Chondrocyte (in vitro differentiated cells): ENCODE measurements at places on chromosomes 12 and 14. TPM values are rescaled to one million over a fixed set of nuclear protein-coding genes. Genes with fewer than 3 reads are reported as not detected.

PLEKHH1 gene
- total RNA-seq: 0.65 to 2.8 TPM (median 1.1 TPM) in 3 replicates

OTX2 gene
- total RNA-seq: not detected in 3 replicates

TAMALIN gene
- 11.1 to 15.7 TPM (median 13.7 TPM) in 3 replicates for total RNA-seq

- H3K27me3 ChIP-seq: no peaks in the 10 kb centered on the region
- no peak overlapping the region for H3K27ac ChIP-seq
- H3K4me3 ChIP-seq: no peak overlapping the region
- peaks cover 1% of the 10 kb centered on the region for H3K36me3 ChIP-seq
- peaks cover 45% of the 10 kb centered on the region for H3K4me1 ChIP-seq
Observed at GRCh38 chr14:61129168-61129745, 148.2 kb downstream of the SLC38A6 start.

GRCh38 chr12:106816231-106816630 lies 41.7 kb downstream of the RIC8B start:
- H3K27ac ChIP-seq: no peak overlapping the region
- H3K27me3 ChIP-seq: no peaks in the 10 kb centered on the region
- peaks cover 7% of the 10 kb centered on the region for H3K36me3 ChIP-seq
- no peak overlapping the region for H3K4me3 ChIP-seq
- no peaks in the 10 kb centered on the region for H3K4me1 ChIP-seq
- DNase-seq: no peak

GRCh38 chr14:76051717-76052465 lies 66.3 kb downstream of the IFT43 start:
- no peaks in the 10 kb centered on the region for H3K27me3 ChIP-seq
- H3K4me3 ChIP-seq: no peak overlapping the region
- no peaks in the 10 kb centered on the region for H3K4me1 ChIP-seq
- no peaks in the 10 kb centered on the region for H3K36me3 ChIP-seq
- no peak overlapping the region for H3K27ac ChIP-seq

- H3K4me3 ChIP-seq: no peak overlapping the region
- H3K27me3 ChIP-seq: no peaks in the 10 kb centered on the region
- no peaks in the 10 kb centered on the region for H3K36me3 ChIP-seq
Observed at GRCh38 chr14:55546212-55546874, 33.7 kb upstream of the KTN1 start.

DNA sequence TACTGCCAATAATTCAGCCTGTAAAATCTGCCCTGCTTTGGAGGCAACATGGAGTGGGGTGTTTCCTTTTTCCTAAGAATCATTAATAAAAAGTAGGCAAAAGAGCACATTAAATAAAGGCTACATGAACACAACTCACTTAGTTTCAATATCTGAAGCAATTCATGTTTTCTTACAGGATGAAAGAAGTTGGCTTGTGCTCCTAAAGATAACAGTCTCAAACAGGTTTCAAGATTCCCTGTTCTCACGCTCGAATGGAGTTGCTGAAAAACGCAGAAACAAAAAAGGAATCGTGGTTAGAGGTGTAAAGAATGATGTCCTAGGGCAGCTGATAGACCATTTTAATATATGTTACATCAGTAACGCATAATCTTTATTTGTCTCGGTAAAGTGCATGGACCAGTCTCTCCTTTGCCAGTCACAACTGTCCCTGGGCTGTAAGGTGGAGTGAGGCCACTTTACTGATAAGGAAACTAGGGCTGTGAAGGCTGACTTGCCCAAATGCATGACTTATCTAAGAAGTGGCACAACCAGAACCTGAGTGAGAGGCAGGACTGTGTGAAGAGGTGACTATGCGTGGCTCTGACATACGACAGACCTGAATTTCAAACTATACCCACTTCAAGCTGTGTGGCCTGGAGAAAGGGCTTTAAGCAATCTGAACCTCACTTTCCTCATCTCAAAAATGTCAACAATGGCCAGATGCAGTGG lies 12.6 kb downstream of the GIT2 start:
- no peak for DNase-seq
- H3K27ac ChIP-seq: no peak overlapping the region
- peaks cover 7% of the 10 kb centered on the region for H3K4me1 ChIP-seq
- H3K27me3 ChIP-seq: no peaks in the 10 kb centered on the region

DNA sequence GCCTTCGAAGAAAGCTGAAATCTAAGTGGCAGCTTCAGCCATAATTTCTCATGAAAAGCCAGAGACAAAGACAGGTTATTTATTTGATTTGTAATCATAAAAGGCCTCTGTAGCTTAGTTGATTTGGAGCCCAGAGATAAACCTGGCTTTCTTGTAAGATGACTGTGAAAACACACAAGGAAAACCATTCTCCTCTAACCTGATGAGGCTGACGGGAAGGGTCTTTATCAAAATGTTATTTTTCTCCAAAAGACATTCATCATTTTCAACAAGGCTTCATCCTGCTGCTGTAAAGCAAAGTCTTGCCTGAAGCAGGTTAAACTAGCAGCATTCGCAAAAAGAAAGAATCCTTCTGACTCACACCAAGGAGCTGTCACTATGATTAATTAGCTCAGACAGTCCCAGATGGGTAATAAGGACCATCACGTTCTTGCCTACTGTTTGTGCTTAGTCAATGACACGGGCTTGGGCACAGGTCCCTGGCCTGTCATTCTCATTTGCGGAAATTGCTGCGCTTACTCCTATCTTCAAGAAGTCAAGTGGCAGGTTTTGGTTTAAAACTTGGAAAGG lies 286.6 kb downstream of the C12orf75 start:
- no peak overlapping the region for H3K4me3 ChIP-seq
- peaks cover 8% of the 10 kb centered on the region for H3K4me1 ChIP-seq
- H3K36me3 ChIP-seq: peaks cover 5% of the 10 kb centered on the region
- peak overlapping the region; percentile 59 for H3K27ac ChIP-seq
- no peak for DNase-seq
- H3K27me3 ChIP-seq: no peaks in the 10 kb centered on the region

DNA sequence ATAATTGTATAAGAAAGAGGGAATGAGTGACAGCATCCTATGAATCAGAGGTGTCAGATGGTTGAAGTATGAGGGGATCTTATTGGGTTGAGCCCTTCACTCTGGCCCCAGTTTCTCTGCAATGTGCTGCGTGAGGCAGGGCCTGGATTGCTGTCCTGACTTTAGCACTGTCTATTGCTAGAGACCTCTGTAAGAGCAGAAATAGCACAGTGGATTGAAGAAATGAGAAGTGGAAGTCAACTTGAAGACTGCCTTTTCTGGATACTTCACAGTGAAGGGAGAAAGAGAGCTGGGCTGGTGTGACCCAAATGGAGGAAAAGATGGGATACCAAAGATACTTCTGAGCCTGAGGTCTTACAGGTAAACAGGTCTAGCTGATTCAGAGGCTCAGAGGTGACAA lies 5.8 kb downstream of the ASCL4 start:
- DNase-seq: no peak
- H3K4me1 ChIP-seq: no peaks in the 10 kb centered on the region
- H3K27me3 ChIP-seq: peaks cover 63% of the 10 kb centered on the region
- H3K36me3 ChIP-seq: no peaks in the 10 kb centered on the region
- H3K4me3 ChIP-seq: no peak overlapping the region

DNA sequence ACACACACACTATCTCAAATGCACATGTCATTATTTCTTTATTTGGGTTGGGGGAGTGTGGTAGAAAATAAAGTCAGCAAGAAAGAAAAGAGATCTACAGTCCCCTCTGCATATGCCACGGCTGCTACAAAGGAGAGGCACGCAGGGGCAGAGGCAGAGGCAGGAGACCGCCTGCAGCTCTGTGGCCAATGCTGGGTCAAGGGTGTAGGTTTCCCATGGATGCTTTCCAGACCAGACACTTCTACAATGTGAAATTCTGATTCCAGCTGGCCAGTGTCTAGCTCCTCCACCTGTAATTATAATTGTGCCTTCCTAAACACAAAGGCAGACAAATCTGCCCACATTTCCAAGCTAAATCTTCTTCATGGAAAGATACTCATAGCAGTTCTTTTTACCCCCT lies 19.2 kb downstream of the VPS37B start:
- H3K4me3 ChIP-seq: no peak overlapping the region
- no peak for DNase-seq
- H3K4me1 ChIP-seq: peaks cover 73% of the 10 kb centered on the region
- no peaks in the 10 kb centered on the region for H3K27me3 ChIP-seq
- peak overlapping the region; percentile 34 for H3K27ac ChIP-seq
- no peaks in the 10 kb centered on the region for H3K36me3 ChIP-seq

GRCh38 chr12:116456330-116457082 lies 102.7 kb upstream of the MAP1LC3B2 start:
- no peaks in the 10 kb centered on the region for H3K36me3 ChIP-seq
- no peak for DNase-seq
- no peaks in the 10 kb centered on the region for H3K27me3 ChIP-seq
- peaks cover 36% of the 10 kb centered on the region for H3K4me1 ChIP-seq
- H3K27ac ChIP-seq: peak overlapping the region; percentile 100

GRCh38 chr12:97306147-97306546 lies 156.5 kb upstream of the RMST start:
- H3K36me3 ChIP-seq: no peaks in the 10 kb centered on the region
- no peaks in the 10 kb centered on the region for H3K4me1 ChIP-seq
- no peak for DNase-seq
- H3K4me3 ChIP-seq: no peak overlapping the region
- peaks cover 6% of the 10 kb centered on the region for H3K27me3 ChIP-seq

- no peak overlapping the region for H3K27ac ChIP-seq
- peaks cover 26% of the 10 kb centered on the region for H3K4me1 ChIP-seq
- DNase-seq: no peak
- H3K4me3 ChIP-seq: no peak overlapping the region
Observed at GRCh38 chr12:124622331-124622730, 54.9 kb upstream of the NCOR2 start.

DNA sequence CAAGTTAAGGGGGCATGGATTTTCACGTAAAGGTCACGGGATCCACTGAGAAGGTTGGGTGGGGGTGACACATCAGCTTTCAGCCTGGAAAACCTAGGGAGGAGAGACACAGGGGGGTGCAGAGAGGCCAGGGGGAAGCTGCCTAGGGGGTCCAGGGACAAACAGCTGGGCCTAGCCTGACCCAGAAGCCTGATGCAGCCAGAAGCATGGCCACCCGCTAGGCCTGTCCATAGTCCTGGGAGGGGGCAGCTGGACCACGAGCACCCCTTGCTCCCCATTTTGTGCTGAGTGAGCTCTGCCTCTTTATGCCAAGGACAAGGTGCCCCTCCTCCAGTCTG lies 322.7 kb upstream of the RTL1 start:
- no peak for DNase-seq
- no peak overlapping the region for H3K27ac ChIP-seq
- peaks cover 8% of the 10 kb centered on the region for H3K27me3 ChIP-seq

DNA sequence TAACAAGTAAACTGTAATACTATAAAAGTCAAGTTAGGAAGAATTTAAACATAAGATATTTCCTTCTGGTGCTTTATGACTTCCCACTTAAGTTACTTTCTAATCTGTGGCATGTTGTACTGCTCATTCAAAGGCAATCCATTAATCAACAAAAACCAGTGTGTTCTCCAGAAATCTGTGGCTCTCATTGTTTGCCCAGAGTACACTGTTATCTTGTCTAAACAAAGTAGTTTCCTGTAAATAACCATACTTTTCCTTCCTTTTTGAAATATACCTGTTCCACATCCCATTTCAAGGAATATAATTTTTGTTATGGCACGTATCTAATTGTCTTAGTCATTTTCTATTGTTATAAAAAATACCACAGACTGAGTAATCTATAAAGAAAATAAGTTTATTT lies 184.1 kb downstream of the CCER1 start:
- H3K36me3 ChIP-seq: no peaks in the 10 kb centered on the region
- DNase-seq: no peak
- no peak overlapping the region for H3K4me3 ChIP-seq
- H3K4me1 ChIP-seq: no peaks in the 10 kb centered on the region
- no peaks in the 10 kb centered on the region for H3K27me3 ChIP-seq
